ENCODE measurements at places on chromosomes 6 and 20. TPM values are rescaled to one million over a fixed set of nuclear protein-coding genes. Genes with fewer than 3 reads are reported as not detected.

DNA sequence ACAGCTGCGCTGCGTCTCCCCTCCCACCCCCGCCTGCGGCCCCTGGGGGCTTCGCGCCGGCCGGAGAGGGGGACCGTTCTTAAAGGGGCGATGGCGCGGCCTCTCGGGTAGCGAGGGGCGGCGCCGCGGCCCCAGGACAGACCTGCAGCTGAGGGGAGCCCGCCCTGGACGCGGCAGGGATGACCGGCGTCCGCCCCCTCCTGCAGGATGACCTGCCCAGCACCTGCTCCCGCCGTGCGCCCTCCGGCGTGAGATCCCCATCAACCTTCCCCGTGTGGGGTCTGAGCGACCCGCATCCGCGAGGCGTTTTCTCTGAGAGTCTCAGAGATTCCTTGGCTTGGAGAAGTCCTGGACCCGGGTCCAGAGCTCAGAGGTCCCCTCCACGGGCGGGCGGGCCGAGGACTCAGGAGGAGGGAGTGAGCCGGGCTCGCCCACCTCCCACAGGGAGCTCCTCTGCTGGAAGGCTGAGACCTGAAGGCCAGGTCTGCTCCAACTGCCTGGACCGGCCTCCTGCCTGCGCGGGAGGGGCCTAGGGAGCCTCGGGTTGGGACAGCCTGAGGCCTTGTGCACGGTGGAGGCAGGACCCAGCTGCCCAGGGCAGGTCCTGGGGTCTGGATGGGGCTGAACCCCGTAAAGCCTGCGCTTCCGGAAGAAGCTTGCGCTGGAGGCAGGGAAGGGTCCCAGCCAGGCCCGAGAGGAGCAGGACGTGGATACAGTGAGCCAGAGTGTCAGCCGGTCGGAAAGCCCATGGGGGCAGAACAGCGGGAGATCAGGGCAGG lies 532 bp upstream of the NKAIN4 start:
- DNase-seq, result no peak

DNA sequence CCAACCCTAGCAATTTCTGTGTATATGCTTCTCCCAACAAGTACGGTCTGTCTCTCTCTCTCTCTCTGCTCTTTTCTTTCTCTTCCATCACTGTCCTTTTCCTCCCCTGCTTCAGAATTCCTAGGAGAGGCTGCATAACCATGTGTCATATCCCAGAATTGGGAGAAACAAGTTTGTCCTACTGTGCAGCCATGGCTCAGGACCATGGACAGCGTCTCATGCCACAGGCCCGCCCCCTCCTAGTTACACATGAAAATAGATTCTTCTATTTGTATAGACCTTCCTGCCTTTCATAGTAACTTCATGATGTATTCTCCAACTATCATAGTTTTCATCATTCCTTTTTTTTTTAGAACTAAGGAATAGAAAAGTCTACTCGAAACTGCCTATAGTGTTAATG lies 98.0 kb downstream of the FNDC1 start:
- no peak for DNase-seq

DNA sequence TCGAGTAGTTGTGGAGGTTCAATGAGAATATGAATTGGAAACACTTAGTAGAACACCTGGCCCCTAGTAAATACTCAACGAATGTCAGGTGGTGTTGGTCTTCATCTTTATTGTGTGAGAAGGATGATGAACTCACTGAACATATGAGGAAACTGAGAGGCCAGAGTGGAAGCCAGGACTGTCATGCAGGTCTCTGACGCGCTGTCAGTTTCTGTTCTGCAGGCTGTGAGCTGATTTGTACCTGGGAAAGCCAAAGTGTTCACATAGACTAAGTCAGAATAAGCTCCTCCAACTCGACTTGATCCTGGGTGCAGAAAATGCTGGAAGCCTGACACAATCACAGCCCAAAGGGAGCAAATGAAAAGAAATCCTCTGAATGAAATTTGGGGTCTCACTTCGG lies 222.2 kb downstream of the LY86 start:
- DNase-seq, result no peak

DNA sequence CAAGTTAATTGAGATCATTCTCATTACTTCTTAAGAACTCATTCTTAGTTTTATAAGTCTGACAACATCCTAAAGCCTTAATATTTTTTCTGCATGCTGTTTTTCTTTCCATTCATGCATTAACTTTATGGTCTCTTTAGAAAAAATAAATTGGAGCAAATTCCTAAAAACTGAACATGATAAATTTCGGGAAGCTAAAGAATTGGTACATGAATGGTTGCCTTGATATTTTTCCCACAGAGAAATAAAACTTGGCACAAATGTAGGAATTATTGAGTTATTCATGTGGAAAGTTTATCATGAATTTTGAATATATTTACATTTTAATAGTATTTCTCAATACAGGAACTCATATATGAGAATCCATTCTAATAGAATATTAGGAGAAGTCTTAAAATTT lies 115.9 kb downstream of the BMP5 start:
- DNase-seq, result no peak

GRCh38 chr6:52551483-52552277 lies 25.2 kb downstream of the TRAM2 start:
- peak; percentile 83 for DNase-seq

Gene CST4
- total RNA-seq, result not detected

Gene C6orf15
- not detected for total RNA-seq

Gene TP53INP2
- 12.9 TPM for total RNA-seq

Gene ERMARD
- 29.3 TPM for total RNA-seq

All from aorta (tissue), 5 donors.